ENCODE measurements at places on chromosomes 6 and 20.

DNA sequence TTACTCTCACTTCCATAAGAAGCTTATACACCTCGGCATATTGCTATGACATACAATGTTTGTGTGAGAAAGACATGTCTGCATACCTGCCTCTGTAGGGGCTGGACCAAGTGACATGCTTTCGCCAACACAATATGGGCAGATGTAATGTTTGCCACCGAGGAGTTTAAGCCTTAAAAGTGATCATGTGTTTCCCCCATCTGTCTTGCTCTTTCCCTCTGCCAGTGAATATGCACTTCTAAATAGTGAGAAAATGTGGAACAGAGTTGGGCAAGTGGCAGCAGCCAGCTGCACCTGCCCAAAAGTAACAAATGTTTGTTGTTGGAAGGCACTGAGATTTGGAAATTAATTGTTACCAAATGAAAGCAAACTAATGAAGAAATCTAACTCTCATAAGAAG, 274.8 kb upstream of the BTBD3 start:
- DNase-seq, result no peak

DNA sequence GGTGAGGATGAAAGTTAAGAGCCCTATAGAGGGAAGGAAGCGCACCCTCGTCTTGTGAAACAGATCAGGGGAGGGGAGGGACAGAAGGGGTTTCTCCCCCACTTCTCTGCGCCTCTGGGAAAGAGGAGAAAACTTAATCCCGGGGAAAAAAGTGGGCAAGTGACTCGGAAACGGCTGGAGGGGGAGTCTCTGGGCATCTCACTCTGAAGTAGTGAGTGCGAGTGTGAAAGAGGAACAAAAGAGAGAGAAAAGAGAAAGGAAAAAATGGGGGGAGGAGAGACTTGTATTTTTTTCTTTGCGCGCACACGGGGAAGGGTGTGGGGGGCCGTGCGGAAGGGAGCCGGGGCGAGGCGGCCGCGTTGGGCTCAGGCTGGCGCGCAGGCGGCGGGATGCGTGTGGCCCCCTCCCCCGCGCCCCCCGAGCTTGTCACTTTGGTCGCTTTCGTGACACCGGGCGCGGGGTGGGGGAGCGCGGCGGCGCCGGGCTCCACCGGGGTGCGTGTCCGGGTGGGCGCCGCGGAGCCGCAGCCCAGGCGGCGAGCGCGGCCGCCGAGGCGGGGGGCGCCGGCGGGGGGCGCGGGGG, 454 bp downstream of the L3MBTL3 start:
- DNase-seq, result peak; percentile 64

- no peak for DNase-seq
Observed at GRCh38 chr6:157271441-157271840, 51.9 kb downstream of the TMEM242 start.

DNA sequence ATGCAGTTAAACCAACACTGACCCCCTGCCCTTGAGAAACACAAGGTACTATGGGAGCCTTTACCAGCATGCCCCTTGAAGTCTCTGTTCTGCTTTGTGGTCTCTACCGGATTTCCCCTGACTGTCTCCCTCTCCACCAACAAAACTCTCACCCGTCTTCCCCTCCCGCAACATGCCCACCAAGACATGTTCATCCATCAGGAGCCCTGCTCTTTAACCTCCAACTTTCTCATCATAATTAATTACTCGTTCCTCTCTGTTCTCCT, 1.1 kb downstream of the ZNF165 start:
- DNase-seq, result peak; percentile 51

DNA sequence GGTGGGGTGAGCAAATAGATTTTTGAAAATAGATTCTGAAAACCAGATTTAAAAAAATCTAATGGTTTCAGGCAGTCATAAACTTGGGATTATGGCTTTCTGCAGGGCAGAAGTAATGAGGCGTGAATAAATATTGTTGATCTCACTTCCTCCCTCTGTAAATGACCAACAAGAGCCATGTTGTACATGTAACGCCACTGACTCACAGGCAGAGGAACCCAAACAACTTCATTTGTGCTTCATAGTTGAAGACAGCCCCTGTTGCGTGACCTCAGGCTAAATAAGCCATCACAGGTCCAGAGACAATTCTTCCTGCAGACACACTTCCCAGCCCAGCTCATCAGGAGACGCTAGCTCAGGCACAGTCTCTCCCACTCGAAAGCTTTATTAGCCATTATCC, 59.1 kb upstream of the F13A1 start:
- DNase-seq, result no peak

DNA sequence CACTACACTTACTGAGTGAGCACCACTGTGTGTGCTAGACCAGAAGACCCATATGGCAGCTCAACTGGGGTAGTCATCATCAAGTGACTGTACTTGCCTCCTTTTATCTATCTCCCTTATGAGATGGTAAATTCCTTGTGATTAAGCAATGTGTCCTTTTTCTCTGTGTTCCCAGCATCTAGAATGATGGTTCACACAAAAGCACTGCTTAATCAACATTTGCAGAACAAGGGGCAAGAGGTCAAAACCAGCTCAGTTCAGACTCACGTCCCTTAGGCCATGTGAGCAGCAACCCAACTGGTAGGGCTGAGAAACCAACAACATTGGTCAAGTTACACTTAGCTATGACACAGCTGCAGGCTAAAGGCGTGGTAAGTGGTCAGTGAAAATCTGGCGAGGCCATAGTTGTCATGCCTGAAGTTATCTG, 10.0 kb downstream of the TRAM2 start:
- DNase-seq, result no peak

DNA sequence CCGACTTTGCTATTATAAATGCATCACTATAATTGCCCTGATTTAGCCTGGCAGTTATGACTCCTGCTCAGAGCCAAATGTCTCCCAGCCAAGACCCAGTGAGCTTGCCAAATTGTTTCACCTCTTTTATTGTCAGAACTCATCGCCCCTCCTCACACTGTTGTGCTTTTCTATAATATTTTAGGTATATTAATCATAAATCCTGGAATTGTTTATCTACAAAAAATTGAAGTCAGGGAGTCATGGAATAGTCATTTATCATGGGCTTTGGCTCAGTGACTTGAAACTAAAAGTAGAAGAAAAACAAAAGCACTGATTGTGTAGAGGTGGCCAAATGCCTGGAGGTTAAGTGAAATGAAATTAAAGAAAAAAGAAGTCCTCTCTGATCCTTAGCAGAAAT, 85.6 kb downstream of the PFDN4 start:
- no peak for DNase-seq

- no peak for DNase-seq
Observed at GRCh38 chr6:150323205-150323604, 45.6 kb upstream of the IYD start.

DNA sequence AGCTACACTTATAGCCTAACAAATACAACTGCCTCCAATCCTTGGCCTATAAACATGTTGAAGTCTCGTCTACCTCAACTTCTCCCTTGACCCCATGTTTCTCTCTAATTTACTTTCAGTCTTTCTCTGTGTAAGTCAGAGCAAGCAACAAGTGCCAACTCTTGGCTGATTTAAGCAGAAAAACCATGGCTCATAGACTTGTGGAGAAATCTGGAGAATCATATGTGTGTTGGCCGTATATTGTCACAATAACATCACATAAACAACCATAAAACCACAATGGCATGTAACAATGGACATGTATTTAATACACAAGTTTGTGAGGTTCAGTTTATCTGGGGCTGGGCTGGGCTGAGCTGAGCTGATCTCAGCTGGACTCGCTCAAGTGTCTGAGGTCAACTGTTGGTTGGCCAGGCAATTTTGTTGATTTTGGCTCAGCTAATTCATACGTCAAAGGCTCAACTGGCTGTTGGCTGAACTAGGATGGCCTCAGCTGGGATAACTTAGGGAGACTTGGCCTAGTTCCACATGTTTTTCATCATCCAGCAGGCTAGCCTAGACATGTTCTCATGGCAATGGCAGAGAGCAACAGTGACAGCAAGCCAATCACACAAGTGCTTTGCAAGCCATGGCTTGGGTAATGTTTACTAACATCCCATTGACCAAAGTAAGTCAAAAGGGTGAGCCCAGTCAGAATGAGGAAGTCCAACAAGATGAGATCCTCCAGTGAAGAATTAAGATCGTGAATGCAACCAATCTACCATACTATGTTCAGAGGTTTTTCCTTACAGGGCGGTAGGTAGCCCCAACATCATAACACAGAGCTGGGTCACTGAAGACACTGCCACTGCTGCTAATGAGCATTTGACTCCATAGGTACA, 12.9 kb upstream of the TBC1D22B start:
- DNase-seq, result peak; percentile 31

GRCh38 chr6:20706939-20707485, 172.8 kb downstream of the CDKAL1 start:
- no peak for DNase-seq

- no peak for DNase-seq
Observed at GRCh38 chr6:146339716-146340115, 203.9 kb upstream of the RAB32 start.

GRCh38 chr20:59530782-59531181, 73.6 kb upstream of the PHACTR3 start:
- no peak for DNase-seq

DNA sequence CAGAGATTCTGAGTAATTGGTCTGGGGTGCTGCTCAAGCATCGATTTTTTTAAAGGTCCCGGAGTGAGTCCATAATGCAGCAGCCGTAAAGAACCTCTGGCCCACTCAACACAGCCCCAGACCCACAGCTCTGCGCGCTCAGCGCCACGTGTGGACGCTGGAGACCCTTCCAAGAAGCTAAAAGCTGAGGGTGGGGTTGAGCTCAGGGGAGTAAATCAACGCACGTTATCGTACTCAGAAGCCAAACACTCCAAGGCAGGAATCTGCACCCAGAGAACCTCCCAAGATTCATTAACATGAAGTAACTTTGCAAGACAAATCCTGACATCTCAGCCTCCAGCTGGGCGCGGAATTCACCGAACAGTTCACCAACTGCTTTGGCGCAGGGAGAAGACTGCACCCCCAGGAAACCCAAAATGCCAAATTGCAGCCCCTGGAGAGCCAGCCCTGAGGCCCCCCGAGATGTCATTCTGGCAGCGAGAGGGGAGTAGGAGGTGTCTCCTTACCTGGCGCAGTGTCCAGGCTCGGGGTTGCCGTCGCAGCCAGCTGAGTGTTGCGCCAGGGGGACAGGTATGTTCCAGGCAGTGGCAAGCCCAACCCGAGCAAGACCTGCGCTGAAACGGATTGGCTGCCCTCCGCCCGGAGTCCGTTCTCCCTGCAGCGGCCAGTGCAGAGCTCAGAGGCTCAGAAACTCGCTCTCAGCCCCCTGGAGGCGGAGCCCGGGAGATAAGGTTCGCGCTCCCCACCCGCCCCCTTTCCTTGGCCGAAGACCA, at the start of gene COL21A1:
TSS of gene COL21A1 (minus strand) at position 700 of the 773 bp plus-strand sequence. CDS start 64,962 bp downstream, outside the sequence.
- DNase-seq, result peak; percentile 3

DNA sequence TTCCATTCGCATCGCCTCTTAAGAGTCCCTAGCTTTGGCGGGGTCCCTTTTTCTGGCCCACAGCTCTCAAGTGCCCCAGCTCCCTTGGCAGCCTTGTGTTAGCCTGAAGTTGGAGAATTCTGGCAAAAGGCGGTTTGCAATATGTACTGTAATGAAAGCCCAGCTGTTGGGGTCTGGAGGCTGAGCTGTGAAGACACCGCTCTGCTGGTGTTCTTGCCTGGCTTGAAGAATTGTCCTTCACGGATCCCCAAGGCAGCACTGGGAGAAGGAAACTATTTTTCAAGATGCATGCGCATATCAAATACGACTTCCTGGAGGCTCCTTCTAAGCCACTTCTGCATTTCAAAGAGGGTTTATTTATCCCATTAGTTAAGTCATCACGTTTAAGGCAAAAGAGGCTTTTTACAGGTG, 21.4 kb upstream of the CITED2 start:
- peak; percentile 34 for DNase-seq

GRCh38 chr6:139625081-139625939, 250.9 kb upstream of the CITED2 start:
- peak; percentile 91 for DNase-seq

DNA sequence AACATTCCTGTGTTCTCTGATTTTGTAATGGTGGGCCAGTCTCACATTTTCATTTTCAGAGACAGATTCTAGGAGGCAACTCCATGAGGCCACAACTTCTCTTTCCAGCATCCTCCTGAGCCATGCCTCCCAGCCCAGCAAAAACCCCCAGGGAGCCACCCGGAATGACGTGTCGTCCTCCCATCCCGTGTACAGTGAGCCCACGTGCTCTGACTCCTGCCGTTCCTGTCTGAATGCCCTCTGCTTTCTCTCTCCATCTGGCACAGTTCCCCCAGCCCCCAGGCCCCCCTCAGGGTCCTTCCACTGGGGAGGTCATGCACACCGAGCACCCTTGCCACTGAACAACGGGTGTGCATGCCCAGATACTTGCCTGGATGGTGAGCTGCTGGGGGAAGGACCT, 38.0 kb downstream of the C20orf203 start:
- DNase-seq, result no peak

- DNase-seq, result no peak
Observed at GRCh38 chr6:155380666-155381332, 66.5 kb upstream of the TFB1M start.

All from hematopoietic multipotent progenitor cell treated with erythropoietin and hydrocortisone succinate and interleukin-3 and kit ligand, for 6 days (in vitro differentiated cells).